Naive thymus-derived CD4-positive, alpha-beta T cell (primary cell): ENCODE measurements at places on chromosomes 11 and 22. TPM values are rescaled to one million over a fixed set of nuclear protein-coding genes. Genes with fewer than 3 reads are reported as not detected.

DNA sequence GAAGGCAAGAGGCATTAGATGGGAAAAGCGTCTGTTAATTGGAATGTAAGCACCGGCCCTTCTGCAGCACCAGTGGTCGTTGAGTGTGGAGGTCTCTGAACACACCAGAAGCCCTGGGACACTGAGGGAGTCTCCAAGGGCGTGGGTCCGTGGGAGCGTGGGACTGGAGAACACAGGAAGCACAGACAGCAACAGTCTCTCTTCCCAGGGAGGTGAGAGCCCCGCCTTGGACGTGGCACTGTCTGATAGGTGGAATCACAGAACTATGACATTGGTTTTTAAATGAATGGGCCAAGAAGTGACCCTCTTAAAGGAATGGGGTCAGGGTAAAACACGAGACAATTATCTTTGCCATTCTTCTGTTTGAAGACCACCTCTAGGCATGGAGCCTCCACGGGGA, 28.1 kb upstream of the BID start:
- DNase-seq = no peak

- DNase-seq = no peak
Measured at GRCh38 chr22:39519681-39520225, 609 bp upstream of the ATF4 start.

DNA sequence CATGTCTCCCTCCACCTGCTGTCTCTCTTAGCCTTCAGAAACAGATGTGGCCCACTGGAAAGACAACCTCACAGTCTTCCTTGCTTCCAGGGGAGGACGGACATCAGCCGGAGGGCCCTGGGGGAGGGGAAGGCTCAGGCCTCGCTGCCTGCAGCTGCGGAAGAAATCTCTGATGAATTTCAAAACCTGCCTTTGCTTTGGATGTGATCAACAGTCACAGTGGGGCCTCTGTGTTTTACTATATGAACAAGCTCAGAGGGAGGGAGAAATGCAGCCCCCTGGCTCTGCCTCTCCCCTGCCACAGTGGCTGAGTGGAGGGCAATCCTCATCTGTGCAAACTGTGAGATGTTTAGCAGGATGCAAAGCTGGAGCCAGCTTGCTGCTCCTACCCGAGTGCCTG, 282.8 kb downstream of the NTM start:
- DNase-seq = no peak

DNA sequence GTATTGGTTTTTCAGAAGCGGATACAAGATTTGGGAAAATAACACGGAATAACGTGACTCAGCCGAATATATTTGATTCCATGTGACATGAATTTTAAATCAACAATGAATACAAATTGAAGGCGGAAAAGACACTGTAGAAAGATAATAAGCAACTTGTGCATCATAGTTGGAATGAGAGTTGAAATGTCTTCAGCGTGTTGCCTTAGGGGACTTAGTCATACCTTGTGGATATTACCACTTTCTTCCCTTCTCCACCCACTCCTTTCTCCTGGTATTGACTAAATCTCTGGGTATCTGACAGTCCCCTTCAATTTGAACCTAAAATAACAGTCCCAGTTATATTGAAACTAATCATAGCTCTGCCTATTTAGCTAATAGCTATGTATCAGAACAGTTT, 2373.1 kb upstream of the RAG2 start:
- no peak for DNase-seq

- DNase-seq = no peak
Measured at GRCh38 chr11:34928268-34928959, 12.0 kb downstream of the PDHX start.

Gene ANKK1
- 3.2 TPM for total RNA-seq

Gene BARX2
- total RNA-seq = 0.44 and 0.89 TPM in 2 replicates

Gene PATE2
- not detected for total RNA-seq
